Posterior vena cava (tissue), 2 donors: ENCODE measurements at places on chromosomes 6 and 20. TPM values are rescaled to one million over a fixed set of nuclear protein-coding genes. Genes with fewer than 3 reads are reported as not detected.

GRCh38 chr6:159125951-159126352 lies 43.2 kb upstream of the FNDC1 start:
- no peak for DNase-seq

DNA sequence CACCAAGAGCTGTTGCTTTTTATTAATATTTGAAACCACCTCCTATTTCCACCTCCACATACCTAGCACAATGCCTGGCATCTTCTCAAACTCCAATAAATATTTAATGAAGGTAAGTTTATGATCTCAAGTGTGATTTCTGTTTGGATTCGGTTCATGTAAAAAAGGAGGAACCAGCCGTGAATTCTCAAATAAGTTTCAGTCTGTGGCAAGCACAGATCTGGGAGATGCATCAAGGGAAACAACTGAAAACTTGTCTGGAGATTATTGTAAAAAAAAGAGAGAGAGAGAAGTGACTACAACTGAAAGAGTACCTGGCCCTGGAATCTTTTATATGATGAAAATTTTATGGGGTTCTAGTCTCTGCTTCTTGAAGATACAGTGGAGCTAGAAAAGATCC lies 52.8 kb upstream of the PNRC1 start:
- no peak for DNase-seq

- DNase-seq = no peak
Observed at GRCh38 chr6:3386374-3386857, 70.4 kb downstream of the SLC22A23 start.

KIF6 gene
- 0.14 TPM for total RNA-seq

- no peak for DNase-seq
Observed at GRCh38 chr6:143064271-143064670, 3.6 kb downstream of the AIG1 start.

DNA sequence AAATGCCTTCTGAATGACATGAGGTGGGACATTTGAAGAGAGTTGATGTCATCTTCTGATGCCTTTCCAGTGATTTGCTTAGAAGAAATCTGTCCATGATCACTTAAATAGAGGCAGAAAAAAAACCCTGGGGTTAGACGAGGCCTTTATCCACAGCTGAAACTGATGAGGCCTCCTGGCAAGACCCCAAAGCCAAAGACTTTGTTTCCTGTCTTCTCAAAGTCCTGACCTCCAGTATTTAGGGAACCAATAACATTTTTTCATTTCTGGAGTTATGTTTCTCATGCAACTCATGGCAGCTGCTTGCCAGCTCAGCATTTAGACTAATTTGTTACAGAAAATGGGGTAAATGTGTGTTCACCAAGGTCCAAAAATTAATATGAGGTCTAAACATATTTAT lies 248.0 kb upstream of the PRDM1 start:
- DNase-seq = no peak

DNA sequence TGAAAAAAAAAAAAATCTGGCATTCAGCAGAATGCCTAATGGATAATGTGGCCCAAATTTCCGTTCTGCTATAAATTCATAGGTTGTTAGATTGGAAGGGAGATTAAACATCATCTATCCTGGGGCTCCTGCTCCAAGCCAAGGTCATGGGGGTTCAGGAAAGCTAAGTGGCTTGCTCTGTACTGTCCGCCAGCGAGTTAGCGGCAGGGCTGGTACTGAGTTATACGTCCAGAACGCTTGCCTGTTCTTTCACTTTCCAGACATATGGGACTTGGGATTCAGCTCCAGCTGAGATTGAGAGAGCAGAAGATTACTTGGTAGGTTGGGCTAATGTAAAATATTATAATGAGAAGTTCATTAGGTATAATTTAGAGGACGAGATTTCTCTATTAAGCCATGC lies 858 bp downstream of the RWDD1 start:
- DNase-seq = peak; percentile 38

DNA sequence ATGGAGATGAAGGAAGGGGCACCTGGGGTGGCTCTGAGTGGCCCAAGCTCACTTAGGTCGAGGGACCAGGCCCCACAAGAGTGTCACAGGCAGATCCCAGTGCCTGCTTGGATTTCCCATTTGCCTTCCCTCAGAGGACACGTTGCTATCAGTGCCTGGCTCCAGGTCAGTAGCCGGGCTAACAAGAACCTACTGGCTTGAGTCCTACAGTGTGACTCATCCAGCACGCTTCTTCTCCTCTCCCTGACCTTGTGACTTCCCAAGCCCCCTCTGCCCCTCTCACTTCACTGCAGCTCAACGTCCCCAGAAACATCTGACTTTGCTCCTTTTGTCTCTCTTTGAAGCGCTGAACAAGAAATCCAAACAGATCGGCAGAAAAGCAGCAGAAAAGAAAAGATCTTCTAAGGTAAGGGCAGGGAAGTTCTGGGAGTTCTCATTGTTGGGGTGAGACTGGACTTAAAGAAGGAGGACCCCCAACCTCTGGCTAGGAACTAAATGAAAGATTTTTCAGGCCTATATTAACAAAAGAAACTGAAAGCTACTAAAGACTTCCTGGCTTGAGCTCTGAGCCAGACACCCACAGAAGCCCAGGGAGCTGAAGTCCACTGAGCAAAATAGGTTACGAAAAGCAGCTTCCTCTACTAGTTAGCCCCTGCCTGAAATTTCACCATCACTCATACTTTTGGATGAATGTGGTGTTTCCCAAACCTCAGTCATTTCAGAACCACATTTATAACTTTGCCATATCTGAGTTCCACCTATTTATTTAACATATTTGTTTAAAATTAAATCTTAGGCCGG lies 21.5 kb downstream of the ASIP start:
- DNase-seq = no peak

SLC22A16 gene
- 1.6 TPM for total RNA-seq

GRCh38 chr6:147972448-147972847 lies 370.2 kb upstream of the SASH1 start:
- no peak for DNase-seq

DNA sequence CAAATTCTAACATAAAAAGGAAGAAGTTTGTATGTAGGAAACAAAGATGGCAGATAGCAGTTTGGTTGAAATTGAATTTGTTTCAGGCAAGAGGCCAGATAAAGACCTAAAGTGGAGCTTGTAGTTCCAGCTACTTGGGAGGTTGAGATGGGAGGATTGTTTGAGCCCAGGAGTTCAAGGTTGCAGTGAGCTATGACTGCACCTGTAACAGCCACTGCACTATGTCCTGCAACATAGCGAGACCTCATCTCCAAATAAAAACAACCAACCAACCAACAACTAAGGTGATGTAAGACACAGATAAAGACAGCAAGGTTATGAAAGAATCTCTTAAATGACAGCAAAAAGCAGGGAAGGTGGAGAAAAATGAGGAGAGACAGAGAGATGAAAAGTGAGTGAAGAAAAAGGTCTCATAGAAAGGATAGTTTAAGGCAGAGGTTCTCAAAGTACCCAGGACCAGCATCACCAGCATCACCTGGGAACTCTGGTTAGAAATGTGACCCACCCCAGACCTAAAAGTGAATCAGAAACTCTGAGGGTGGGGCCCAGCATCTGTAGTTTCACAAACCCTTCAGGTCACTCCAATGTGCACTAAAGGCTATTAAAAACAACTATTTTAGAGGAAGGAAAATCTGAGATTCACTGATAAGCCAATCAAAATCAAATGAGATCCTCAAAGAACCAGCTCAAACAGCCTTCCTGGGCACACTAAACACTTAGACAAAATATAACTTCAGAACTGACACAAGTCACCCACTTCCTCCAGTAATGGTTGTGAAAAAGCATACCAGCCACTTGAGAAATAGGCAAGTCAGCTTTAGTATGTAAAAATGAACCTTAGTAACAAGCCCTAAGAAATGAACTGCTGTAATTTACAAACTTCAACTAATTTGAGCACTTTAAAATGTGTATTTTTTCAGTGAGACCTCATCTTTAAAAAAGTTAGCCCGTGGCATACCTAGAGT lies 57.6 kb downstream of the FAM184A start:
- DNase-seq = no peak

MAN1A1 gene
- total RNA-seq = 65.3 TPM

DNA sequence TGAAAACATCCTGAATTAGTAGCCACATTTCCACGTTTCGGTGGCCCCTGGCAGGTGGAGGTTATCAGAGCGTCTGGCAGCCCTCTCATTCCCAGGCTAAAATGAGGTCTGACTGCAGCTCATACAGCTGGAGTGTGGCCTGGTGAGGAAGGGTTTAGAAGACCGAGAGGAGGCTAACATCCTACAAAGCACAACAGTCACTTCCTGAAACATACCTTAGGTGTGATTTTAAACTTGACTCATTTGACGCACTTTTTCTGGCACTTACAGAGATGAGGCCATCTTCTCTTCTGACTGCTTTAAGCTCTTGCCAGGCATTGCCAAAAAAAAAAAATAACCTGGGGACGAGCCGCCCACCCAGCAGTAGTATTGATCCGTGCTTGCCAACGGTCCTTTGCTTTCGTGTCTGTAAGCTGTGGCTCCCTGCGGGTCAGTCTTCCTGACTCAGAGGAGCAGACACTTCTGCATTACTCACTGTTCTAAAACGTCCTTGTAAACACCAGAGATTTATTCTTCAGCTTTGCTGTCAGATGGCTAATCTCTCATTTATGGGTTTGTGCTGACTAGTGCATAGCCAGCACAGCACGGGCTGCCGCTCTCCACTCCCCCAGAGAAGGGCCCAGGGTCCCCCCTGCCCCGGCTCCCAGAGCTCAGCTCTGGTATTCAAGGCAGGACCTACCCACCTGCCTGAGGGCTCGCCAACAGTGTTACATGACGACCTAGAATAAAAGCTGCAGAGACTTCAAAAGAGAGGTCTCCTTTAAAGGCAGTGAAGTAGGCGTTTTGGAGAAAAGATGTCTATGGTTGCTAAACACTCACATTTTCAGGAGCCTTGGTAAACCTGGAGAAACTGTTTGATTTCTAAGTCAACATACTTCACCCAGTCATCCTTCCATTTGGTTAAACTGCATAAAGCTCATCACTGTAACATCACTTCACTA lies 78.5 kb upstream of the FRMD1 start:
- DNase-seq = no peak

ZNF831 gene
- 0.57 TPM for total RNA-seq
